ENCODE measurements at places on chromosomes 3 and 15.

GRCh38 chr3:114108137-114108536 lies 51.6 kb downstream of the QTRT2 start:
- no peak for DNase-seq

GRCh38 chr3:147736226-147736625 lies 327.1 kb downstream of the ZIC1 start:
- DNase-seq = no peak

- no peak for DNase-seq
Measured at GRCh38 chr3:133937756-133938601, 42.3 kb upstream of the RAB6B start.

DNA sequence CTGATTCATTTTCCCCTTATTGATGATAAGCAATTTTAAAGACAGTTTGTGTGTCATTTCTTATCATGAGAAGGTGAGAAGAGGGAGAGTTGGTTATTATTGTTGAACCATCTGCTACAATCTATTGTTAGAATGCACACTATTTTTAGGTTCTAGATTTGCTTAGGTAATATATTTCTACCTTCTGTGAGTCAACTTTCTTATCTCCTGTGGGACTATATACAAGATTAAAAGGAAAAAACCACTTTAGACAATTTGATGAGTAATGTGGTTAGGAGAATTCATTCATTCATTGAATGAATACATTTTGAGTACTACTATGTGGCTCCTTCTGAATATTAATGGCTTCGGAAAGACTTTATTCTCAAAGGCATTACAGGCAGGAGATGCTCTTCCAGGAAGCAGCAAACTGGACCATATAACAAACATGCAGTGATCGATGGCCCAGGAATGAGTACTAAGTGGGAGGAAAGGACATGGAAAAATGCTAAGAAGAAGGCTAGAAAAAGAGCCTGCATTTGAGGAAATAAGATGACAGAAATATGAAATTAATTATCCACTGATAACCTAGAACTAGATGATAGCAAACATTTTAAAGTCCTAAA lies 22.4 kb downstream of the SPTSSB start:
- DNase-seq = no peak

GRCh38 chr3:171115667-171116066 lies 89.1 kb upstream of the SLC2A2 start:
- no peak for DNase-seq

DNA sequence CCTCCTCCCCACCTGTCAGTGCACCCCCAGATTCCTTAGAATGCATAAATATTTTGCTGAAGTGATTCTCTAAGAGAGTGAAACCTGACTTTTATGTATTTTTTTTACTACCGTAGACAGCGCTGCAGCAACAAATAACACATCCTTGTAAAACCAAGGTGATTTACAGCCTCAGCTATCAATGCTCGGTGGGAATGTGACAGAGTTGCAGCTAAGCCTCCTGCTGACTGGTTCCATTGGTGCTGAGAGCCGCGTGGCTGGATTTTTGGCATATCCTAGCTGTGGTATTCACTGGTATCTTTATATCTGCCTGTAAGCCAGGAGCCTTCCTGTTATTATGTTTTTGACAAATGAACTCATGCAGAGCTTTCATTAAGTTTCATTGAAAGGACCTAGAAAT lies 11.0 kb downstream of the FGD5 start:
- no peak for DNase-seq
